Esophagus mucosa (tissue), 1 donor: ENCODE measurements at places on chromosomes 5 and 9. TPM values are rescaled to one million over a fixed set of nuclear protein-coding genes. Genes with fewer than 3 reads are reported as not detected.

Gene SLC12A2
- 15.4 TPM for total RNA-seq

Gene CRB2
- not detected for total RNA-seq

Gene PIP5K1B
- total RNA-seq = 1.3 TPM

Gene GRAMD2B
- 8.5 TPM for total RNA-seq

Gene ACSL6
- 0.08 TPM for total RNA-seq

Gene SPINK9
- total RNA-seq = not detected
